ENCODE measurements at places on chromosomes 13 and 19. TPM values are rescaled to one million over a fixed set of nuclear protein-coding genes. Genes with fewer than 3 reads are reported as not detected.

- no peak for DNase-seq
These were observed 35.1 kb downstream of the GJA3 start for GRCh38 chr13:20125783-20126165.

DNA sequence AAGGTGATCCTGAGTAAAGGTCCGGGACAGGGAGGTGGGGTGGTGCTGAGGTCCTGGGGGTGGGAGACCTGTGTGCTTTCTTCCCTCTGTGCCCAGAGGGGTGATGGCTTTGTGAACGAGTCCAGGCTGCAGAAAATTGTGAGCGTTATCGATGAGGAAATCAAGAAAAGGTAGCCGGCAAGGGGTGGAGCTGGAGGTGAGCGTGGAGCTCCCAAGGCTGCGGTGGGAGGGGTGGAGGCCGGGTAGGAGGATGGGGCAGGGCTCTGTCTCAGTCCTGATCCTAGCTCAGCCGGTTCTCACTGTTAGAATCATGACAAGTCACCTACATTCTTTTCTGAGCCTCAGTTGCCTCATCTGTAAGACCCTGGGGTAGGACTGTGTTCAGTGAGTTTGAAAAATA lies 4.0 kb downstream of the SELENOV start:
- DNase-seq = no peak

Gene PPP1R13L
- 67.2 TPM for total RNA-seq

Gene CEACAM7
- not detected for total RNA-seq

DNA sequence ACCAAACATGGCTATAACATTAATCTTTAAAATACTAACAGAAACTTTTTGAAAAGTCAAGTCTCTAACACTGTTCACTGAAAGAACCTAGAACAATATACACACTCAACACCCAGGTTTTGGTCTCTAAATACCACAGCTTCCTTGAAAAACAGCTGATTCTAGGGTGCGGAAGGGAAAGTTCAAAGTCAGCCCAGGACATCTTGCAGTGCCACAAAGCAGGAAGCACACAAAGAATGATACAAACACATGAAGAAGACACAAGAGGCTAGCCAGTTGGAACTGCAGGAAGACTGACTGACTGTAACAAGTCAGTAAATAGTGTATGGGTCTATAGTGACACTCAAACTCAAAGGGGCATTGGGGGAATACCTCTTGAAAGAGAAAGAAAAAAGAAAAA lies 4.6 kb downstream of the DEDD2 start:
- DNase-seq = no peak

GRCh38 chr19:18487576-18488402 lies 34.1 kb downstream of the ELL start:
- no peak for DNase-seq

- DNase-seq = no peak
These were observed 26.7 kb upstream of the RNASEH2B start for GRCh38 chr13:50882816-50883435.

Gene CGB1
- 0.92 TPM for total RNA-seq

Gene NLRP11
- total RNA-seq = not detected

- no peak for DNase-seq
These were observed 8.3 kb downstream of the PGLYRP1 start for GRCh38 chr19:46014534-46014933.

DNA sequence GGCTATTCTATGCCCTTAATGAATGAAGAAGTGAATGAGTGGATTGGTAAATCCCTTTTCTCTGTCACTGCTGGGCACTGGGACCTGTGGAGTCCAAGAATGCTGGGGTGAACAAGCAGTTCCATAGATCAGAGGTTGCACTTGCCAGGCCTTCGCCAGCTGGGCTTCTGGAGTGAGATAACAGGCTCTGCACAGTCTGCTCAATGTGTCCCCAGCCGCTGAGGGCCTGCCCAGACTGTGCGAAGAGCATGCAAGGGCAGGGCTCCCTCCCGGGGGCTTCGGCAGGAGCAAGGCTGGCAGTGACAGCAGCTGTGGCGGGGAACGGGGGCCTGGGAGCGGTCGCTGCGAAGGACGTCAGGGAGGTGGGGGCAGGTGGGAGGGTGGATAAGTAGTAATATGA lies 51.3 kb downstream of the ZNF536 start:
- peak; percentile 86 for DNase-seq

Gene GRIK5
- 0.37 TPM for total RNA-seq

Gene SHISA7
- not detected for total RNA-seq

DNA sequence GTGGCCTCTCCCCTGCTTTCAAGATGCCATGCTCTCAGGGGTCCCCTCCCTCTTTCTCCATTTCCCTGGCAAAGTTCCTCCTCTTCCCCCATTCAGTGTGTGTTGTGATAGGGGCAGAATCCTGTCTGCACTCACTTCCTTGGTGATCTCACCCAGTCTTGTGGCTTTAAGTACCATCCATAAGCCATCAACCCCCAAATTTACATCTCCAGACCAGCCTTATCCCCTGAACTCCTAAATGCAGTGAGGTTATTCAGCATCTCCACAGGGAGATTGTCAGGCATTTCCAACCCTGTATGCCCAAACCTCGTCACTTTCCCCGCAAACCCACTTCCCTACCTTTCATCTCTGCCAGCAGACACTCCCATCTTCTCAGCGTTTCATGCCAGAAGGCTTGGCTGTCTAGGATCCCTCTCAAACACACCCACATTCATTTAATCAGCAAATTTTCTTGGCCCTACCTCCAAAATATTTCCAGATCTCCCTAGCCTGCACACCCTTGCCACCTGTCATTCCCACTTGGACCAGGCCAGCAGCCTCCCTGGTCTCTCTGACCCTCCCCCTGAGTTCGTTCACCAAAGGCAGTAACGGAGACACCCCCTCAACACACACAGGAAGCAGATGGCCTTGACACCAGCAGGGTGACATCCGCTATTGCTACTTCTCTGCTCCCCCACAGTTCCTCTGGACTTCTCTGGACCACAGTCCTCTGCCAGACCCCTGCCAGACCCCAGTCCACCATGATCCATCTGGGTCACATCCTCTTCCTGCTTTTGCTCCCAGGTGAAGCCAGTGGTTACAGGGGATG lies at the start of gene HCST:
Gene HCST, plus strand, starts transcription at position 676 of the 808 bp plus-strand sequence. Its CDS starts 65 bp downstream, at position 741.
- DNase-seq = no peak

DNA sequence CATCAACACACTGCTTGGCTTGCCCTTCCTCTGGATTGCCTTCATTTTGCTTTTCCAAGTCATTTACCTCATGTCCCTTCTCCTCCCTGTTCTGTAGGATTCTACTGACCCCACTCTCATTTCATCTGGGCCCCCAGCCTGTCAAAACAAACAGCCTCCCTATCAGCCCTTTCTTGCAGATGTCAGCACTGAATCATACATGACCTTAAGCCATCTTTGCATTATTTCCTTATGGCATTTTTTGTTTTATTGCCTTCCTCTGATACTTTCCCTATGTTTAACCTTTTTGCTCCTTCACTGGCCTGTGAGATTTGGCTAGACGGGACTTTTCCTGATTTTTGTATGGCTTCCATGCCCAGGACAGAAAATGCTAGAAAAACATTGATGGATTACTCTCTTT lies 8.7 kb downstream of the LRCH1 start:
- no peak for DNase-seq

GRCh38 chr19:33487901-33488800 lies 33.4 kb downstream of the PEPD start:
- DNase-seq = peak; percentile 68

Gene ZNF575
- total RNA-seq = 5.1 TPM
